ENCODE measurements at places on chromosomes 1 and 21.

- DNase-seq: no peak
These were observed 5.8 kb downstream of the VWA1 start for GRCh38 chr1:1441002-1441888.

GRCh38 chr1:232725305-232726047 is 79.7 kb upstream of the MAP10 start:
- DNase-seq: no peak

DNA sequence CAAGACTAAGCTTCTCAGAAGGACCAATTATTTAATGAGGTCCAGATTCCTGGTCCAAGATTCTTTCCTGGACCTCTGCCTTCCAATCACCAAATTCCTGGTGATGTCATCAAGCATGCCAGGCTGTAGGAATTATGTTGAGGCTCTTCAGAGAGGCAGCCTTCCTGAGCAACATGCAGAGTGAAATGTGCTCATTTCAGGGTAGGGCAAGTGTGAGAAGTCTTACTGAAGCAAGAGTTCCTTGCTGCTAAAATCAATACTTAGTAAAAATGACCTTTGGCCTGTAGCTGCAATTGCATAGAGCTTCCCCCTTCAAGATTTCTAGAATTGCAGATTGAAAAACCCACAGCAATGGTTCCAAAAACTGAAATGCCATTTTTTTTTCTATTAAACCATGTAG is 31.7 kb upstream of the BCAR3 start:
- no peak for DNase-seq

DNA sequence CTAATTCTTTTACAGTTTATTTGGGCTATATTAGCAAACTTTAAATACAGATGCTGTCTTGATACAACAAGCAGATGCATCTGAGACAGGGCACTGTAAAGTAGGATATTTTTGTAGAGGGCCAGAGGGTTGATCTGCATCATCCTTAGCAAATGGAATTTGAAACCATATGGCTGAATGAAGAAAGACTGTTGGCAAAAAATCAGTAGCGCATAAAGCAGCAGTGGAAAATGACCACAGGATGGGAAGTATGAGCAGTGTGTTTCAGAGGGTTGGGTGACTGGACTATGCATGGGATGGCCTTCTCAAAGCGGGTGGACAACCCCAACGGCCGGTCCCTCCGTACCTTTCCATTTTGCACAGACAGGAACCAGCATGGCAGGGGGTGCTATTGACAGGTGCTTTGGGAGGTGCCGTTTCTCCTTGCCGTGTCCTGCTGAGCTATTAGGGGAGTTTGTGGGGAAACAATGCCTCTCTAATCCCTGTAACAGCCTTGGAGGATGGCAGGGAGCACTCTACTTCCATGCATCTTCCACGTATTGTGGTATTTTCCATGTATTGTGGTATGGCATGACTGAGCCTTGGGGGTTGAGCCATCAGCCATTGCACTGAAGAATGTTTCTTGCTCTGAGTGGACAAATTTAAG is 5.9 kb downstream of the LRRC8B start:
- DNase-seq: no peak

DNA sequence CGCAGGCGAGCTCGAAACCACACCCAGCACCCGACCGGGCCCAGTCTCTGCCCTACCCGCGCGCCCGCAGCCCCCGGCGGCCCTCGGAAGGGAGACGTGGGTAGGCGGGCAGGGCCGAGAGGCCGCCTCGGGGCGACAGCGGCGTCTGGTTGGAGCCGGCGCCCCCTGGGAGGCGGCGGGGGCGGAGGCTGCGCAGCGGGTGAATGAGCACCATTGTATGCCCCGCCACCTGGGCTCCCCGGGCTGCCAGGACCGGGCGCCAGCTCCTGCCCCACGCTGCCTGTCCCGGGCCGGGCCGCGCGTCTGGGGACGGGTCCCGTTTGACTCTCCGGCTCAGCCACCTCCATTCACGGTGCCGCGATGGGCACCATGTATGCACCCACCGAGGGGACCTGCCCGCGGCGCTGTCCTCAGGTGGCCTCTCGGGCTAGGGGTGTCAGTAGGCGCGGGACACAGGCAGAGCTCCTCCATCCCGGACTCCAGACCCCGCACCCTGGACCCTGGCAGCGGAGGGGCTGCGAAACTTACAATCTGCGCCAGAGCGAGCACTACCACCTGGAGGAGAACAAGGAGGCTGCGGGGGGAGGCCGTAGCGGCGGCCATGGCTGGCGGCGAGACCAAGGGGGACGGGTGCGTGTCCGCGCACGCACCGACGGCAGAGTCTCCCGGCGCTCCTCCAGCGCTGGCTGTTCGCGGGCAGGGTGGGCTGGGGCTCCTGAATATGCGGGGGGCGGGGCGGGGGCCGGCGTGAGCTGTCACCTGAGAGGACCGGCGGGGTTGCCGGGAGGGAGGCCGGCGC is at the start of gene COL9A2:
Gene COL9A2, minus strand, starts transcription at position 692 of the 799 bp plus-strand sequence. Its CDS starts 89 bp downstream, at position 603.
- no peak for DNase-seq

DNA sequence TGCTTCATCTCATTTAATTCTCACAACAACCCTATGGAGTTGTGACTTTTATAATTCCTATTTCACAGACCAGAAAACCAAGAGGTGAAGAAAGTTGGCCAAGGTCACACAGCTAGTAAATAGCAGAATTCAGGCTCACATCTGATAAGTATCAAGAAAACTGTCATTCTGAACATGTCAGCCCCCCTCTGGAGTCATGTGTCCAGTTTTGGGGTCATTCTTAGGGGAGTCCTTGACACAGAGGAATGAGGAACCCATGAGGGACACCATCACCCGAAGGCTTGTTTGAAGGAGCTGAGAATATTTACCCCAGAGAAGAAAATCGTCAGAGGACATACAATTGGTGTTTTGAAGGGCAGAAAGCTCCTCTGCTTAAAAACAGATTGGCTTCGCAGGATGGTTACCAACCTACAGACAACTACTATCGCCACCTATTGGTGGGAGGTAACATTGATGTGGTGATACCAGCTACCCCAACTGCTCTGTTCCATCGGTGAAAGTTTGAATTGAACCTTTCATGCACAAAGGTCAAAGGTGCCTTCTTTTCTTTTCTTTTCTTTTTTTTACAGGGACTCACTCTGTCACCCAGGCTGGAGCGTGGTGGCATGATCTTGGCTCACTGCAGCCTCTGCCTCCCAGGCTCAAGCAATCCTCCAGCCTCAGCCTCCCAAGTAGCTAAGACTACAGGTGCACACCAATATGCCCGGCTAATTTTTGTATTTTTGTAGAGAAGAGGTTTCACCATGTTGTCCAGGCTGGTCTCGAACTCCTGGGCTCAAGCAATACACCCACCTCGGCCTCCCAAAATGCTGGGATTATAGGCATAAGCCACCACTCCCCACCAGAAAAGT is 31.3 kb downstream of the NCMAP start:
- DNase-seq: peak; percentile 14

DNA sequence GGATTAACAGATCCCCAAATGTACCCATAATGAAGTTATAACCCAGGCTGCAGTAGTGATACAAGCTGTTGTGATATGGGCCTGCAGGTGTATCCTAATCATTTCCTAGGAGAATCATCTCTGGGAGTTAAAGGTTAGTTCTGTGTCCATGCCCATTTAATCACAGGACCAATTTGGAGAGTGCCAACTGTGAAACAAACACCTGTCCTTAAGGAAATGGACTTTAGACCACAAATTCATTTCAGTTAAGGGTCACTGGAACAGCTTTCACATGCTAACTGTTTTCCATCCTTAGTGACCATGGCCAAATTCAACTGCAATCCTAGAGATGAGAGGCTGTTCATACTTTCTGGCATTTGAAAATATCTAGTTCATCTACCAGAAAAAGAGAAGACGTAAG is 160.9 kb downstream of the GPATCH2 start:
- DNase-seq: no peak

GRCh38 chr1:150069923-150070322 is 2.3 kb downstream of the VPS45 start:
- DNase-seq: no peak

GRCh38 chr1:222107267-222107666 is 365.4 kb upstream of the DUSP10 start:
- DNase-seq: no peak

GRCh38 chr21:44370027-44370735 is 16.8 kb downstream of the TRPM2 start:
- no peak for DNase-seq
